ENCODE measurements at places on chromosomes 11 and 22. TPM values are rescaled to one million over a fixed set of nuclear protein-coding genes. Genes with fewer than 3 reads are reported as not detected.

DNA sequence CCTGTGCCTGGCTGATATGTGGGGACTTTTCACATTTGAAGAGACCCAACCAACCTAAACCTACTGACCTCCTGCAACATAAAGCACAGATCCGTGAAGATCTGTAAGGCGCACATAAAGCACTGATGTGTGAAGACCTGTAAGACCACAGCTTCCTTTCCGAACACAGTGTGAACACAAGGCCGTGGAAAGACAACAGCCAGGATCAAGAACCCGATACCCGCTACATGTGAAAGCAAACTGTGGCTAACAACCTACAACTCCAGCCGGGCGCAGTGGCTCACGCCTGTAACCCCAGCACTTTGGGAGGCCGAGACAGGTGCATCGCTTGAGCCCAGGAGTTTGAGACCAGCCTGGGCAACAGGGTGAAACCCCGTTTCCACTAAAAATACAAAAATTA lies 17.6 kb upstream of the PPFIA1 start:
- no peaks in the 10 kb centered on the region for H3K36me3 ChIP-seq
- no peaks in the 10 kb centered on the region for H3K27me3 ChIP-seq
- DNase-seq = no peak
- H3K27ac ChIP-seq = no peak overlapping the region

DNA sequence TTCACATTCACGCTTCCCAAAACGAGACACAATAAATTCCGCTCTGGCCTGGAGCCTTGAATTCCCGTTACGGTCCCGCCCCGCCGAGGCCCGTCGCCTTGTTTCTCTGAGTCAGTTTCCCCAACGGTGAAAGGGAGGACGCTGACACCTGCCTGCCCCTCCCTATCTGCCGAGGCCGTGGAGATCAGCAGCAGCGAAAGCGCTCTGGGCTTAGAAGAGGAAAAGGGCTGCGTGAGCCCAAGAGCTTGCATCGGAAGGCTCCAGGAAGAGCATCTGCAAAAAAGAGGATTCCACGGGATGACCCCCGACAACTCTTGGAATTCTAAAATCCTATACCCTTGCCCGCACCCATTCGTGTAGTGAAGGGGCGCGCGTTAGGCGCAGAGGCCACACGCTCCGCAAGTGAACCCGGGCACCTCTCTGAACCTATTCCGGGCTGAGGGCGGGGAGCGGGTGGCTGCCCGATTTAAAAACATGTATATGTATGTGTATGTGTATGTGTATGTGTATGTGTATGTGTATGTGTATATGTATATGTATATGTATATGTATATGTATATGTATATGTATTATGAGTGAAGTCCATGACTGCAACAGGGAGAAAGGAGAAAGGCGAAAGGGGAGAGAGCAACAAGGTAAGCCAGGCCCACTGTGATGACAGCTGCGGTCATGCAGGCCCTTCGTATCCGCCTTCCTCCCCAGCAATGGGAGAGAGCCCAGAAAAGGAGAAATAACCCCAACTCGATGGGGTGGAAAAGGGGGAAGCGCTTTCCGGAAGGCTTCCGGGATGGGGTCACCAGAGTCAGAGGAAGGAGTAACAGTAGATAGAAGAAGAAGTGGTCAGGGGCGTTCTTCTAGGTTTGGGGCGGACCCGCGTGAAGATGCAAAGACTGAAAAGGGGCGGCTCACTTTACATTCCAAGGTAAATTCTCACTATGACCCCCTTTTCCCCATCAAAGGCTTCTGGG lies 948 bp upstream of the MRTFA start:
- peak; percentile 86 for DNase-seq
- peaks cover 32% of the 10 kb centered on the region for H3K4me1 ChIP-seq
- no peaks in the 10 kb centered on the region for H3K36me3 ChIP-seq
- H3K27me3 ChIP-seq = no peaks in the 10 kb centered on the region

CD3D gene
- total RNA-seq = 259 TPM

- no peak overlapping the region for H3K4me3 ChIP-seq
- no peaks in the 10 kb centered on the region for H3K27me3 ChIP-seq
- no peaks in the 10 kb centered on the region for H3K4me1 ChIP-seq
- H3K36me3 ChIP-seq = no peaks in the 10 kb centered on the region
These were observed 155.1 kb upstream of the SOX6 start for GRCh38 chr11:16511116-16512114.

GRCh38 chr11:2137202-2138067 lies 1.8 kb downstream of the IGF2 start:
- H3K4me1 ChIP-seq = peaks cover 16% of the 10 kb centered on the region
- DNase-seq = no peak
- H3K36me3 ChIP-seq = no peaks in the 10 kb centered on the region
- H3K27me3 ChIP-seq = peaks cover 57% of the 10 kb centered on the region
- no peak overlapping the region for H3K27ac ChIP-seq

GRCh38 chr22:20646415-20646814 lies 127.5 kb upstream of the SERPIND1 start:
- H3K36me3 ChIP-seq = no peaks in the 10 kb centered on the region
- no peaks in the 10 kb centered on the region for H3K27me3 ChIP-seq
- H3K27ac ChIP-seq = no peak overlapping the region
- no peak for DNase-seq
- no peak overlapping the region for H3K4me3 ChIP-seq

ANGPTL5 gene
- not detected for total RNA-seq

GRCh38 chr11:9758637-9759518 lies 95.0 kb downstream of the SWAP70 start:
- DNase-seq = peak; percentile 76
- peaks cover 39% of the 10 kb centered on the region for H3K4me1 ChIP-seq
- peak overlapping the region; percentile 86 for H3K4me3 ChIP-seq
- peaks cover 8% of the 10 kb centered on the region for H3K36me3 ChIP-seq
- peak overlapping the region; percentile 97 for H3K27ac ChIP-seq

NXPE1 gene
- total RNA-seq = not detected

PARVG gene
- total RNA-seq = 67.8 TPM

DNA sequence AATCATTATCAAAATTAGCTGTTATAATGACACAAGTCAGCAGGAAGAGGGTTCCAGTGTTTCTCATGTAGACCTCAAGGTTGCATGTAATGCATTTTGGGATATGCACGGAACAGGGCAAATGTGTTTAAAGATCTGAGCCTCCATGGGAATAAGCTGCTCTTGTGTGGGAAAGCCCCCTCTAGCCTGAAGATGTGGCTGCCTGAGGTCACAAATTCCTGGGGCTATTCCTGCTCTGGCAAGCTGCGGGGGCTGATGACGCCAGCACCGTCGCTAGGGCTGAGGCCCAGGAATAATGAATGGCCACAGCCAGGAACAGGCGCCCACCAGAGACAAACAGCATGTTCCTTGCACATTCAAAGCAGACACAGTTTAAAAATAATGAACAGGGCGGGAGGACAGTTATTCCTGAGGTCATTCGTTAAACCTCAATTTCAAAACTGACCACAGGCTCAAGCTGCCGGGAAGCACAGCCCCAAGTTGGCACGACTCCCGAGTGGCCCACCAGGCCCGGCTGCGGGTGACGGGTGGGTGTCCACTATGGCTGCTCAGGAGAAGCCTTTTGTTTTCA lies 11.7 kb downstream of the OSBPL5 start:
- H3K27ac ChIP-seq = no peak overlapping the region
- no peaks in the 10 kb centered on the region for H3K36me3 ChIP-seq
- no peaks in the 10 kb centered on the region for H3K4me1 ChIP-seq
- no peak overlapping the region for H3K4me3 ChIP-seq

DRICH1 gene
- not detected for total RNA-seq

UPK3A gene
- not detected for total RNA-seq

- H3K27me3 ChIP-seq = no peaks in the 10 kb centered on the region
- H3K4me1 ChIP-seq = peaks cover 23% of the 10 kb centered on the region
- DNase-seq = no peak
- no peaks in the 10 kb centered on the region for H3K36me3 ChIP-seq
- no peak overlapping the region for H3K27ac ChIP-seq
These were observed 66.9 kb upstream of the NARS2 start for GRCh38 chr11:78641541-78641940.

DNA sequence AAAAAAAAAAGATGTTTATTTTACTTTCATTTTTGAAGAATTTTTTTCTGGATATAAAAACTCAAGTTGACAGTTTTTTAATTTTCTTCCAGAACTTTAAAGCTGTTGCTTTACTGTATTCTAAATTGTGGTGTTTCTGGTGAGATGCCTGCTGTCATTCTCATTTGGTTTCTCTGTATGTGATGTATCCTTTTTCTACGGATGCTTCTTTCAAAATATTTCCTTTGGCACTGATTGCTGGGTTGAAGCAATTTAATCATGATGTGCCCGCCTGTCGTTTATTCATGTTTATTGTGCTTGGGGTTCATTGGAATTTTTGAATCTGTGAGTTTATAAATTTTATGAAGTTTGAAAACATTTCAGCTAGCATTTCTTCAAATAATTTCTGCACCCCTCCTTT lies 29.4 kb upstream of the CTSD start:
- no peaks in the 10 kb centered on the region for H3K36me3 ChIP-seq
- H3K27ac ChIP-seq = no peak overlapping the region

DNA sequence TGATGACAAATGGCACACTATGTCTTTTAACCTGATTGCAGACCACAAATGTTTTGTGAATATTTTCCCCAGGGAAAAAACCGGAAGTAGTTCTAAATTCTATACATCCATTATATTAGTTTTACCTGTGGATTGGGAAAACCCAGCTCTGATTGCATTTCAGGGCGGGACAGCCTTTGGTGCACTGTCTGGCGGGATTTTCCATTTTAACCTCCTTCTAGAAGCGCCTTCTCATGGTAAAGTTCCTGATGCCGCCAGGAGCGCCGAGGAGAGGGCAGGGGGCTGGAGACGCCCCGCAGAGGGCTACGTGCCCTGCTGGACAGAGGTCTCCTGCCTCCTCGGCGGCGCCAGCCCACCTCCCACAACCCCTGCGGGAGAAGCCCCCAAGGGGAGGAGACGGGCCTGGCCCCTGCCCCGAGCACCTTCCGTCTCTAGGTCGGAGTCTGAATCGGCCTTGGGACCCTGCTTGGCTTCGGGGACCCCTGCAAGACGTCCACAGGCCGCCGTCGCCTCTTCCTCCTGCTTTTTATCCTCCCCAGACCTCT lies 1.2 kb upstream of the P2RX6 start:
- DNase-seq = no peak
- peak overlapping the region; percentile 74 for H3K4me3 ChIP-seq
- H3K27ac ChIP-seq = no peak overlapping the region
- H3K36me3 ChIP-seq = no peaks in the 10 kb centered on the region

GRCh38 chr11:46322759-46323158 lies 24.5 kb upstream of the DGKZ start:
- no peak overlapping the region for H3K27ac ChIP-seq
- H3K4me1 ChIP-seq = peaks cover 27% of the 10 kb centered on the region

GRCh38 chr22:50178871-50179869 lies 6.5 kb upstream of the TRABD start:
- peaks cover 5% of the 10 kb centered on the region for H3K27me3 ChIP-seq
- H3K4me1 ChIP-seq = no peaks in the 10 kb centered on the region
- no peak for DNase-seq

DNA sequence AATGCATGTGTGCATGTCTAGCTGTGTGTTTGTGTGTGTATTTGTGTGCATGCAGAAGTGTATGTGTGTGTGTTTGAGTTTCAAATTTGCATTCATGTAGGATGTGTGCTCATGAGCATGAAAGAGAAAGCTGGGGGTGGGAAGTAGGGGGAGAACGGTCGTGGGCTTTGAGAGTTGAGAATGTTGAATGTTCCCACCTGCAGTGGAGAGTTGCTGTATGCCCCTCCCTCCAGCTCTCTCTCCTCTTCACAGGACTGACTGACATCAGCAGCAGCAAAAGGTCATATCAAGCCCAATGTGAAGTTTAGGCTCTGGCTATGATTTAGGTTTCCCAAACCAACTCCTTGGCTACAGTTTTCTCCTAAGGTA lies 63.8 kb upstream of the RRAS2 start:
- H3K27ac ChIP-seq = no peak overlapping the region
- DNase-seq = no peak

SPATA19 gene
- not detected for total RNA-seq

TMPRSS5 gene
- total RNA-seq = 1.1 TPM

C11orf16 gene
- not detected for total RNA-seq

DNA sequence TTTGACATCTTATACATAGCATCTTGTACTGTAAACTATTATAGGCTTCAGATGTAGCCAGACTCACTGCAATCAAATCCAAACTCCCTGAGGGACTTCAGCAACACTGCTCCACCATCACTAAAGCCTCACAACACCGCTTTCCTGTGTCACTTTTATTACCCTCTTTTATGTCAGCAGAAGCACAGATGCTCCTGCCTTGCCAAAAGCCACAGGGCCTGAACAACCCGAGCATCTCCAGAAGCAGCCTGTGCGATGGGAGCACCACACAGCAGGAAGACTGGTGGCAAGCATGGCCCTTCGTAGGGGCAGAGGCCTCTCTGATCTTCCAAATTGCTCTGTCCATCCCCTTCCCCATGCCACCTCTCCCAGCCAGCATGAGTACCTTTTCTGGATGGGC lies 22.9 kb downstream of the TMEM123 start:
- peak overlapping the region; percentile 44 for H3K4me3 ChIP-seq
- peak overlapping the region; percentile 95 for H3K27ac ChIP-seq
- no peaks in the 10 kb centered on the region for H3K27me3 ChIP-seq
- H3K36me3 ChIP-seq = peaks cover 60% of the 10 kb centered on the region
- peaks cover 78% of the 10 kb centered on the region for H3K4me1 ChIP-seq

DNA sequence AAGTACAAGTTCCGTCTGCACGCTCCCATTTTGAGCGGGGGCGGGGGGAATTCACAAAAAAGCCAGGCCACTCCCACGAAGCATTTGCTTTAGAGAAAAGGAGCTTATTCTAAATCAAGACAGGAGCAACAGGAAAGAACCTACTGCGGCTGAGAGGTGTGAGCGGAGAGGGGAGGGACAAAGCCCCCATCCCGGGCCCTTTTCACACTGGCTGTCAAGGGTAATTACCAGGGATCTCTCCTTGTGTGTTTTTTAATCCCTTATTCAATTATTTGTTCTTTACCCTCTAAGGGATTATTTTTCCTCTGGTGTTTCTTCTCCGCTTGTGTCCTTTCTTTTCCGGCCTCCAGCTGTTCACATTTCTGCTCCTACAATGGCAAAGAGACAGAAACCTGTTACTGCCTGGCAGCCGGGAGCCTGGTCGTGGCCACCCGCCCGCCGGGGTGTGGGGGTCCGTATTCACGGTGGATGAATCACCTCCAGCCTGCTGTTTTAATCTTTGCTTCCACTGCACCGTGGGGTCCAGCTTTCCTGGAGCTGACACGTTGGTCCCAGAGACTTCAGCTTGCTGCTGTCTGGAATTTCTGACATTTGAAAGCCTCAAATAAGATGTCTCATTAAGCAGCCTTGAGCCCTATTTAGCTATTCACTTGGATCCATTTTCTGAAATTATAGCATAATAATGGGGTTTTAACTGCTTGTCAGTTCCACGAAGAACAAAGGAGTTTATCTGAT lies 61.4 kb upstream of the FADD start:
- no peak overlapping the region for H3K27ac ChIP-seq
- no peak overlapping the region for H3K4me3 ChIP-seq
- no peaks in the 10 kb centered on the region for H3K36me3 ChIP-seq
- H3K4me1 ChIP-seq = peaks cover 5% of the 10 kb centered on the region
- H3K27me3 ChIP-seq = peaks cover 32% of the 10 kb centered on the region
- peak; percentile 45 for DNase-seq

Measured in activated naive CD4-positive, alpha-beta T cell treated with anti-CD3 and anti-CD28 coated beads for 36 hours (primary cell).